ENCODE measurements at places on chromosomes 1 and 21. TPM values are rescaled to one million over a fixed set of nuclear protein-coding genes. Genes with fewer than 3 reads are reported as not detected.

The RSPO1 gene
- total RNA-seq = 0.50 TPM

- H3K4me1 ChIP-seq = peaks cover 9% of the 10 kb centered on the region
- no peak overlapping the region for H3K27ac ChIP-seq
Observed at GRCh38 chr1:209769971-209770370, 14.1 kb downstream of the TRAF3IP3 start.

The DCDC2B gene
- total RNA-seq = not detected

DNA sequence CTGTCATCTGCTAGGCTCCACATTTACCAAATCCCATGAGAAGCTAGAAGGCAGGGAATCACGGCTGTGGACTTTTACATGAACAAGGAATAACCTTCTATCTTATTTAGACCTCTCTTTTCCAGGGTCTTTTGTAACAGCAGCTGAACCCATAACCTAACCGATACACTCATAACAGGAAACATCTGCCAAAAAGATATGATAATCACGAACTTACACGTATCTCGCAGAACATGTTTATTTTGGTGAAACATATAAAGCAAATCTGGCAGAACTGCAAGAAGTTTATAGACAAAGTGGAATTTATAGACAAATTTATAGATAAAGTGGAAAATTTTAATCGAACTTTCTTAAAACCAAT lies 20.4 kb downstream of the TINAGL1 start:
- H3K27me3 ChIP-seq = peaks cover 21% of the 10 kb centered on the region
- DNase-seq = no peak
- H3K4me1 ChIP-seq = peaks cover 15% of the 10 kb centered on the region
- no peak overlapping the region for H3K27ac ChIP-seq

Measured in neural crest cell (in vitro differentiated cells).